ENCODE measurements at places on chromosomes 2 and 18. TPM values are rescaled to one million over a fixed set of nuclear protein-coding genes. Genes with fewer than 3 reads are reported as not detected.

Gene MOCOS
- total RNA-seq, result 0.31 TPM

Gene NLRC4
- 1.7 TPM for total RNA-seq

Gene NGEF
- 2.7 TPM for total RNA-seq

Gene RAB31
- 31.0 TPM for total RNA-seq

Gene ABCB11
- not detected for total RNA-seq

Gene EGR4
- not detected for total RNA-seq

Gene LYPD1
- 3.6 TPM for total RNA-seq

Gene LHCGR
- 0.51 TPM for total RNA-seq

Gene SCN3A
- 2.8 TPM for total RNA-seq

Gene BMP10
- not detected for total RNA-seq

Gene PRPF40A
- 113 TPM for total RNA-seq

Gene HNRNPLL
- total RNA-seq, result 47.9 TPM

Gene LRP2
- 0.10 TPM for total RNA-seq

Gene MITD1
- total RNA-seq, result 24.1 TPM

Gene FLACC1
- total RNA-seq, result 0.72 TPM

Gene TMEM185B
- total RNA-seq, result 19.5 TPM

Gene PRKAG3
- total RNA-seq, result 19.7 TPM

Gene RAMP1
- 51.7 TPM for total RNA-seq

Gene TDRD15
- total RNA-seq, result not detected

Gene SLC9A4
- total RNA-seq, result 0.10 TPM

Gene C1QL2
- total RNA-seq, result not detected

Gene COL4A4
- total RNA-seq, result 4.9 TPM

Gene MEP1B
- total RNA-seq, result 0.10 TPM

Gene TMEM182
- total RNA-seq, result 386 TPM

Gene TMEM247
- not detected for total RNA-seq

Gene INPP5D
- total RNA-seq, result 9.1 TPM

Gene CCDC178
- not detected for total RNA-seq

Gene LYPD6B
- total RNA-seq, result 1.7 TPM
